NK-92 treated with Interleukin-12 subunit alpha and Interleukin-12 subunit beta, amount 100 ng/mL, for 24 hours (cell line): ENCODE measurements at places on chromosomes 7 and 10.
A peak's percentile ranks its signal among the peaks of the same experiment; 100 is the strongest.

GRCh38 chr7:30329716-30330115 lies 45.3 kb downstream of the ZNRF2 start:
- DNase-seq: no peak

DNA sequence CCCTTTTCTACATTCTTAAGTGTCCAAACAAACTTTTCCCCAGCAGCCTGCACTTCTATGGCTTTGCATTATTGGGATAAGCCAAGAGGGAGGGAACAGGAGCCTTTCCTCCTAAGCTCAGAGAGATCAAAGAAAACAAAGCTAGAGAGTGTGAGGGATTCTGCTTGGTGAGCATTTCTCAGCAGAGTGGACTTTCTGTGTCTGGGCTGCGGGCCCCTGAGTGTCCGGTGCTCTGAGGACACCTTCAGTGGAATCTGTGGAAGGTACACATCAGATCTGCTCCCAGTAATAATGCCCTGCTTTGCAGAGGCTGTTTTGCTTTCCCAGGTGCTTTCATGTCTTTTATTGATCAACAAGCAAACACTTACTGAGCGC lies 50.2 kb downstream of the KCNMA1 start:
- DNase-seq: no peak

- no peak for DNase-seq
Observed at GRCh38 chr7:24757353-24758275, at the start of gene GSDME. Gene GSDME (minus strand): TSS chr7:24757464. CDS start chr7:24749774, 7,690 bp downstream.

GRCh38 chr7:156766666-156767065 lies 126.1 kb downstream of the RNF32 start:
- no peak for DNase-seq

DNA sequence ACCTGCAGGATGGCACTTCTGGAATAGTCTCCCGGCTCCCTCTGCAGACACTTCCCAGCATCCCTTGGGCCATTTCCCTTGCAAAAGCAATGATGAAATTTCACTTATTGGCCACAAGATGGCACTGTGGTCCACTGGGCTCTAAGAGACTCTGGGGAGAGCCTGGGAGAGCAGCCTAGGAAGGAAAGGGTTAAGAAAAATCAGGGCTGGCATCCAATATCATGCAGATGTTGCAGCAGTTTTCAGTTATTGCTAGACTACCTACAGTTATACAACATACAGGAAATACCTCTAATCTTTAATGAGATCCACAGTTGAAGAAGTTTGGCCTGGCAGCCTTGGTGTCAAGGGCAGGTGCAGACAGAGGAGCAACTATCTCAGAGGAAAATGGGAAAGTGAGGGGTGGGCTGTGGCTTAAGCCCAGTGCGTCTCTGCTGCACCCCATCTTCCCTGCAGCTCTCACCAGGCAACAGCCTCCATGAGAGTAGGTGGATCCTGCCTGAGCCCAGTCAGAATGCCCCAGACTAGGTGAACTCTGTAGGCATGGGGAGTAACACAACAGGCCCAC lies 100.2 kb upstream of the PRSS58 start:
- DNase-seq: peak; percentile 15

GRCh38 chr10:71549766-71550533 lies 153.2 kb downstream of the CDH23 start:
- no peak for DNase-seq

GRCh38 chr10:17951868-17952371 lies at the start of gene SLC39A12:
Gene SLC39A12 (plus strand): TSS chr10:17951918. CDS start chr10:17953277, 1,359 bp downstream.
- DNase-seq: no peak

- peak; percentile 43 for DNase-seq
Observed at GRCh38 chr10:123997486-123998196, 95.8 kb downstream of the CHST15 start.

DNA sequence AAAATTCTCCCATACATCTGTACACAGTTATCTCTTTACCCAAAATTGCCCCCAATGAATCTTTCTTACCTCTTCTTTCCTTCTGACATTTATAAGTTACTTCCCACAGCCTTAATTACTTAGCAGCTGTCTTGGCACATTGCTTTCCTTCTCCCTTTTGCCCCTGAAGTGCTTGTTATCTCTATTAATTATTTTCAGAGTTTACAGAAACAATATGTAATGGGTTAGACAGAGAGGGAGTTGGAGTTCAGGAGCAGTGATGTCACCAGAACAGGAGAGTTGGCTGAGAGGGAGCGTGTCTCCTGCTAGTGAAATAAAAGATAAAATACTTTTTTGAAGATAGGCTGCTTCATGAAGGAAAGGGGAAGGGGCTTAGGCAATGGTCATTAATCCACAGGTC lies 57.4 kb downstream of the ITGB8 start:
- no peak for DNase-seq
